ENCODE measurements at places on chromosomes 1 and 21. TPM values are rescaled to one million over a fixed set of nuclear protein-coding genes. Genes with fewer than 3 reads are reported as not detected.

Gene BRDT
- total RNA-seq, result not detected

Gene ANKRD45
- not detected for total RNA-seq

Gene S100A3
- total RNA-seq, result not detected

DNA sequence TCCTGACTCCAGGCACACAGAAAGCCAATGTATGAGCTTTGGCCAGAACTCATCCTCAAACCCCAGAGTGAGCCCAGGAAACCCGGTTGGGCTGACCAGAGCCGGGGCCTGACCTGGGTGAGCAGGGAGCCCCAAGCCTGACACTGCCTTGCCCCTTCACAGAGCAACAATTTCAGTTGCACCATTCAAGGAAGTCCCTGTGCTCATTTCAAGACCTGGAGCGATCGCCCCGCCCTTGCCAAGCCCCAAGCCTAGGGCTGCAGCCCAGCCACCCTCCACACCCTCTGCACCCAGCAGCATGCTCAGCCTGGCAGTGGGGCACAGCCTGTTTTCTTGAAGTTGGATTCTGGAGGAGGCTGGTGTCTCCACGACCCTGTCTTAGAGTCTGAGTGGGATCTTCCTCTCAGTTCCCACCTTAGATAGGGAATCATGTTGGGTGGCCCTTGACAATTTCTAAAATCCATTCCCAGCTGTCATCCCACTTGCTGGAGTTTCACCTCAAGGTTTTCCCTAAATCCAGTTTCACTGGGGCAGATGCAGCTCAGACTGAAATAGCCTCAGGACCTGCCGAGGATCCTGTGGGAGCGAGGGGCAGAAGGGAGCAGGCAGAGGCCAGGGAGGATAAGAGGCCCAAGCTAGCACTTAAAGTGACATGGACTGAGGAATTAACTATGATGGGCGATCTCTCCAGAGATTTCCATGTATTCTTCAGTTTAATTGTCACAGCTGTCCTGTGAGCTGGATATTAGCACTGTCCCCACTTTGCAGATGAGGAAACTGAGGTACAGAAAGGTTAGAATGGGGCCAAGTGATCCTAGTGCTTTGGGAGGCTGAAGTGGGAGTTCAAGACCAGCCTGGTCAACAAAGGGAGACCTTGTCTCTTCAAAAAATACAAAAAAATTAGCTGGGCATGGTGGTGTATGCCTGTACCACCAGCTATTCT lies 2.5 kb downstream of the NBL1 start:
- DNase-seq, result no peak

DNA sequence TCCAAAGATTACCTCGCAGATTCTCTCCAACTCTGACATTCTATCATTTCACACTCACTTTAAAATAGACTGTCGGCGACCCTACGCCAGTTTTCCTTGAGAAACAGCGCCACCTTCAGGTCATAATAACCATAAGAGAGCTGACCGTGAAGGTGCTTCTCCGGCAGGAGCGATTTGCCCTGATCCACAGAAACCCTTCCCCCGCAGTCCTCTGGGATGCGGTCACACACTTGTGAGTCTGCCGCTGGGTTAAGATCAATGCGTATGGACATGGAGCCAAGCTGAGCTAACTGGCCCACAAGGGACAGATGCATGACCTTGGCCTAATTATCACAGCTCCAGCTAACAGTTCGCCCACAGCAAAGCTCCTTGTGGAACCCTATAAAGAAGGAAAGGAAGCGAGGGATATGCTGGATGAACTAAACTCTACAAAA lies 32.8 kb upstream of the IFNAR2 start:
- DNase-seq, result peak; percentile 78

DNA sequence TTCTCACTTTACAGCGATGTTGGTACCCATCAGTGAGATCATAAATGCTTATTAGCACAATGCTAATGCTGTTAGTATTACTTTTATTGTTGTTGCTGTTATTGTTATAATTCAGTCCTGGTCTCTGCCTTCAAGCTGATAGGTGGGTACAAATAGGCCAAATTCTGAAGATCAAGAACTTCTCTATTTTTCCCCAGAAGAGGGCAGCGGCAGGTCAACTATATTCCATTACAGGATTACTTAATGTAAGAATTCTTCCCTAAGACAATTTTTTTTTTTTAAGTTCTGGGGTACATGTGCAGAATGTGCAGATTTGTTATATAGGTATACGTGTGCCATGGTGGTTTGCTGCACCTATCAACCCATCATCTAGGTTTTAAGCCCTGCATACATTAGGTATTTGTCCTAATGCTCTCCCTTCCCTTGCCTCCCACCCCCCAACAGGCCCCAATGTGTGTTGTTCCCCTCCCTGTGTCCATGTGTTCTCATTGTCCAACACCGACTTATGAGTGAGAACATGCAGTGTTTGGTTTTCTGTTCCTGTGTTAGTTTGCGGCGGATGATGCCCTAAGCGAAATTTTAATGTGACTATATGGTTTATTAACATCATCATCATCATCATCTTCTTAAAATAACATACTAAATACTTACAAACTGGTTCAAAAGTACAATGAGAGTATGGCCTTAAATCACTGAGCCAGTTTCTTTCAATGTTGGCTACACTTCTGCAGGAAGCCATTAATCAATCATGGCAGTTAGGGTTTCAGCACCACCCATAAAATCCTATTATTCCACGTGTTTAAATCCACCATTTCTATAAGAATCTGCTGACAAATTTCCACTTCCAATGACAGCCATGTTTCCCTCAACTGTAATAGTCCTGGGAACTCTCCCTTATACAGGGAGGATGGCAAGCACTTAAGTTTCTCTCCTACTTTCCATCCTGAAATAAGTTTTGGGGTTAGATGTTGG lies 19.2 kb downstream of the SLC19A2 start:
- no peak for DNase-seq

GRCh38 chr1:6348511-6349191 lies 44.9 kb downstream of the ACOT7 start:
- DNase-seq, result no peak

Data from left lobe of liver (tissue), 2 donors.